Esophagus muscularis mucosa (tissue), 4 donors: ENCODE measurements at places on chromosomes 4 and X. TPM values are rescaled to one million over a fixed set of nuclear protein-coding genes. Genes with fewer than 3 reads are reported as not detected.

DNA sequence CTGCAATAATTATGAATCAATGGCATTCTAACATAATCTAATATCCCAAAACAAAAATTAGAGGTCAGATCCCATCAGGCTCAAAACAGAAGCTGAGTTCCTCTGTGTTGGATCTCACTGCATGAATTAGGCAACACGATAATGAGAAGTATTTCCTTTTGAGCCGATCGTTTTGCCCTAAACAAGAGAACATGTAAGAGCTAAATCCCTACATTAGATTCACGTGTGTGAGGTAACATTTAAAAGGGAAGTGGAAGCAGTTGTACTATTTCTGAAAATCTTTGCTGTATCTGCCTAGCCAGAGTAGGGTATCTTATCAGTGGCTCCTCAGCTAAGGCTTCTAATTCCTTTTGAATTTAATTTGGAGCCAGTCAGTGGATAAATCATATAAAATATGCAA lies 115.6 kb downstream of the C4orf51 start:
- DNase-seq = no peak
- H3K27ac ChIP-seq = no peak overlapping the region
- no peaks in the 10 kb centered on the region for H3K36me3 ChIP-seq
- no peaks in the 10 kb centered on the region for H3K27me3 ChIP-seq

AMBN gene
- total RNA-seq = not detected

NPY2R gene
- not detected for total RNA-seq

GRCh38 chr4:128682942-128683666 lies 126.4 kb upstream of the JADE1 start:
- H3K4me1 ChIP-seq = no peaks in the 10 kb centered on the region
- H3K36me3 ChIP-seq = no peaks in the 10 kb centered on the region
- H3K4me3 ChIP-seq = no peak overlapping the region
- no peaks in the 10 kb centered on the region for H3K27me3 ChIP-seq
- no peak for DNase-seq

DNA sequence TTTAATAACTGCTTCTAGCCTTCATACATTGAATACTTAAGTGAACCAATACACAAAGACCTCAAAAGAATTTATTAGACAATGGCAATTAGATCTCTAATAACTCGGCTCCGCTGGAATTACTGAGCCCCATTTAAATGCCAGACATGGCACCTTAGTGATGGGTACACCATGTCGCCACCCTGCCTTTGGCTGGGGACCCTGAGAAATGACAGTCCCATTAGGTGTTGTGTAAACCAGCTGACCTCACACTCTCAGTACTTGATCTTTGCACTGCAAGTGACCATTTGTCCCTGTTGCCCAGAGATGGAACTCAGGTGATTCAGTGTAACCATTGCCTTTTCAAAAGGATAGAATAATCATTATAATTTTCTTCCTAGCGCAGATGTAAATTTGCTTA lies 144.6 kb upstream of the SMARCAD1 start:
- no peaks in the 10 kb centered on the region for H3K27me3 ChIP-seq
- H3K4me3 ChIP-seq = no peak overlapping the region
- DNase-seq = no peak
- no peak overlapping the region for H3K27ac ChIP-seq
- H3K4me1 ChIP-seq = no peaks in the 10 kb centered on the region

GRCh38 chr4:160809576-160809975 lies 1354.2 kb downstream of the FSTL5 start:
- no peak overlapping the region for H3K4me3 ChIP-seq
- DNase-seq = no peak
- H3K27ac ChIP-seq = no peak overlapping the region
- no peaks in the 10 kb centered on the region for H3K4me1 ChIP-seq

PPP1R2C gene
- not detected for total RNA-seq

DNA sequence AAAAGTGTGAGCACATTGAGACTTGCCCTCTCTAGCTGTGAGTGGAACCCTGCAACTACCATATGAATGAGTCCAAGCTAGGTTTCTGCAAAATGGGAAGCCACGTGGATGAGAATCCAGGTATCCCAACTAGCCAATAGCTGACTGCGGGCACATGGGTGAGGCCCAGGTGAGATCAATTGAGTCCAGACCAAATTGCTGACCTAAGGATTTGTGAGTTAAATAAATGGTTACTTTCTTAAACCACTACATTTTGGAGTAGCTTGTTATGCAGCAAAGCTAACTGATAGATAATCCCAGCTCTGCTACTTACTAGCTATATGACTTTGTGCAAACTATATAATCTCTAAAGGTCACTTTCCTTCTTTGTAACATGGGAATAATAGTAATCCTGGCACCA lies 150.3 kb upstream of the LCORL start:
- no peak for DNase-seq
- no peaks in the 10 kb centered on the region for H3K27me3 ChIP-seq
- no peak overlapping the region for H3K27ac ChIP-seq
- no peak overlapping the region for H3K4me3 ChIP-seq
- H3K36me3 ChIP-seq = no peaks in the 10 kb centered on the region

CENPI gene
- 1.7 TPM for total RNA-seq

- no peaks in the 10 kb centered on the region for H3K27me3 ChIP-seq
- H3K36me3 ChIP-seq = peaks cover 45% of the 10 kb centered on the region
- H3K27ac ChIP-seq = peak overlapping the region; percentile 96
- peak overlapping the region; percentile 86 for H3K4me3 ChIP-seq
- H3K4me1 ChIP-seq = peaks cover 24% of the 10 kb centered on the region
Observed at GRCh38 chr4:39456946-39457763, 1.6 kb downstream of the RPL9 start.

CORIN gene
- 4.8 TPM for total RNA-seq

DNA sequence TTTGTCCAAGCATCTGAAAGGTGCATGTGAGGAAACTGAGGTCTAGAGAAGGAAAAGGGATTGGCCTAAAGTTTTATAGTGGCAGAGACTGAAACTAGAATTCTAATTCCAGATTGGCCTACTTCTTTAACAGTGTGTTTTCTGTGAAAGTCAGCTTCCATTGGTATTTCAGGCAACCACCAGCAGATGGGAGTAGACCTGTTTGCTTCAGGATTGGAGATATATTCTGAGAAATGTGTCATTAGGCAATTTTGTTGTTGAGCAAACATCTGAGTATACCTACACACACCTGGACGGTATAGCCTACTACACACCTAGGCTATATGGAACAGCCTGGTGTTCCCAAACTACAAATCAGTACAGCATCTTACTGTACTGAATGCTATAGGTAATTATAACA lies 207.3 kb upstream of the RADX start:
- no peaks in the 10 kb centered on the region for H3K36me3 ChIP-seq
- H3K4me3 ChIP-seq = no peak overlapping the region
- no peak for DNase-seq
- H3K4me1 ChIP-seq = no peaks in the 10 kb centered on the region
- H3K27me3 ChIP-seq = no peaks in the 10 kb centered on the region

GRCh38 chr4:88008122-88008742 lies 797 bp downstream of the PKD2 start:
- H3K4me1 ChIP-seq = peaks cover 65% of the 10 kb centered on the region
- H3K36me3 ChIP-seq = no peaks in the 10 kb centered on the region
- peak overlapping the region; percentile 96 for H3K27ac ChIP-seq
- DNase-seq = no peak

- DNase-seq = no peak
- H3K36me3 ChIP-seq = no peaks in the 10 kb centered on the region
- no peaks in the 10 kb centered on the region for H3K27me3 ChIP-seq
- H3K27ac ChIP-seq = no peak overlapping the region
- H3K4me1 ChIP-seq = peaks cover 15% of the 10 kb centered on the region
- no peak overlapping the region for H3K4me3 ChIP-seq
Observed at GRCh38 chr4:102437111-102437510, 64.0 kb upstream of the NFKB1 start.

DNA sequence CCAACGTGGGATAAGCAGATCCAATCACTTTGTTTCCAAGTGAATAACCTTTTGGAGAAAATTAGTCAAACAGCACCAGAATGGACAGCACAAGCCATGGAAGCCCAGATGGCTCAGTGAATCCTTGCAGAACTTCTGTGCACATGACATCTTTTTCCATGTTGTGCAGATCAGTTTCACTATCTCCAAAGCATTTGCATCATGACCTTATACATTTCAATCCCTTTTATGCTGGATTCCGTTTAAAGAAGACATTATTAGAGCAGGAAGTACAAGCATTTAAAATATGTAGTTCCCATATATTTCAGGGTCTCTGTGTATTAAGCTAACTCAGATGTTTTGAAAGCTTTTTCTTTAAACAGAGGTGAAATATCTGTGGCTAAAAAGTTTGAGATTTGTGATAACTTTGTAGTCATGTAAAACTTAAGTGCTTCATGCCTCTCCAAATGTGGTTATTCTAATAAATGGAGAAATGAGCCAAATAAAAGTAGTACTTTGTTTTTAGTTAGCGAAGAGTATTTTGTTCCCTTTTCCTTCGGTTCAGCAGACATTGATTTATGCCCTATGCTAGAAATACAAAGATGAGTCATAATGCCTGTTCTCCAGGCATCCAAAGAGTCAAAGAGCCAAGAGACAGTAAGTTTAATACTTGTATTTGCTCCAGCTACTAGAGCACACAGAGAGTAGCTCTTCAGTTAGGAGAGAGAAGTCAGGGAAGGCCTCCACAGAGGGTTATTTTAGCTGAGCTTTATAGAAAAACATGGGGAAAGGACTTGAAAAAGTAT lies 39.0 kb downstream of the PLAC8 start:
- peaks cover 15% of the 10 kb centered on the region for H3K36me3 ChIP-seq
- no peak for DNase-seq
- H3K4me3 ChIP-seq = no peak overlapping the region
- H3K4me1 ChIP-seq = peaks cover 25% of the 10 kb centered on the region
- no peaks in the 10 kb centered on the region for H3K27me3 ChIP-seq

FATE1 gene
- total RNA-seq = not detected

- no peak overlapping the region for H3K4me3 ChIP-seq
- H3K4me1 ChIP-seq = peaks cover 15% of the 10 kb centered on the region
- no peak for DNase-seq
Observed at GRCh38 chr4:2954358-2955185, 8.6 kb downstream of the NOP14 start.

JADE1 gene
- total RNA-seq = 40.8 TPM

- H3K27me3 ChIP-seq = no peaks in the 10 kb centered on the region
- no peaks in the 10 kb centered on the region for H3K4me1 ChIP-seq
- H3K36me3 ChIP-seq = no peaks in the 10 kb centered on the region
- DNase-seq = no peak
- H3K27ac ChIP-seq = no peak overlapping the region
Observed at GRCh38 chrX:4706961-4707360, 993.5 kb upstream of the PRKX start.

GRCh38 chr4:74471264-74471663 lies 26.3 kb downstream of the AREG start:
- DNase-seq = no peak
- no peaks in the 10 kb centered on the region for H3K27me3 ChIP-seq
- H3K4me3 ChIP-seq = no peak overlapping the region
- no peak overlapping the region for H3K27ac ChIP-seq
- H3K36me3 ChIP-seq = no peaks in the 10 kb centered on the region

DNA sequence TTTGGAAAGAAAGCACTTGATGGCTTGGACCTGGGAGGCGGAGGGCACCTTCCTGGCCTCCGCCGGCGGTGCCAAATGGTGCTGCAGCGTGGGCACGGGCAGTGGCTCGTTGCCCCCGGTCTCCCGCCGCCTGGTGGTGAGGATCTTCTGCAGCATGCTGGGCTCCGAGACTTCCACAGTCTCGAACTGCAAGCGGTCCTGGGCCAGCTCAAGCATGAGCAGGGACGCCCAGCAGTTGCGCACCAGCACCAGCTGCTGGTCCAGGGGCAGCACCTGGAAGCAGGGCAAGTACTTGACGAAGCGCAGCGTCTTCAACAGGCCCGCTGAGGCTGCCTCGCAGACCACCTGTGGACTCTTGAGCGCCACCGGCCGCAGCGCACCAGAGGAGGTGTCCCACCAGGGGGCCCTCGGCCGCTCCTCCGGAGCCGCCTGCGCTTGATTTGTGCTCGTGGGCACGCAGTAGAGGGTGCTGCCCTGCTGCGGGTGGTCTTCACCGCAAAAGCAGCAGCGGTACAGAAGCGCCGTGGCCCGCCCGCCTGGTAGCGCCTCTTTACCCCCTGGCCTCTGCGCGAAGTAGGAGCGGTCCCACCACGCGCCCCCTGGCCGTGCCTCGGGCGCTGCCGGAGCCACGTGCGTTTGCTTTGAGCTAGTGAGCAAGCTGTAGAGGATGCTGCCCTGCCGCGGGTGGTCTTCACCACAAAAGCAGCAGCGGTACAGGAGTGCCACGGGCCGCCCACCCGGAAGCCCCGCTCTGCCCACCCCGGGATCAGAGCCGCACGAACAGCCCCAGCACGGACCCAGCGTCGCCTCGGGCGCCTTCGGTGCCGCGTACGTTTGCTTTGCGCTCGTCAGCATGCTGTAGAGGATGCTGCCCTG lies 689 bp downstream of the NR0B1 start:
- H3K27ac ChIP-seq = no peak overlapping the region
- DNase-seq = no peak
- H3K27me3 ChIP-seq = peaks cover 25% of the 10 kb centered on the region
- H3K4me3 ChIP-seq = peak overlapping the region; percentile 33
- no peaks in the 10 kb centered on the region for H3K36me3 ChIP-seq

- no peak overlapping the region for H3K27ac ChIP-seq
- H3K36me3 ChIP-seq = no peaks in the 10 kb centered on the region
- DNase-seq = no peak
- no peaks in the 10 kb centered on the region for H3K4me1 ChIP-seq
- no peaks in the 10 kb centered on the region for H3K27me3 ChIP-seq
Observed at GRCh38 chr4:173246719-173247118, 78.1 kb downstream of the GALNT7 start.
